Neural progenitor cell (in vitro differentiated cells): ENCODE measurements at places on chromosomes 16 and 17. TPM values are rescaled to one million over a fixed set of nuclear protein-coding genes. Genes with fewer than 3 reads are reported as not detected.

GRCh38 chr17:79168486-79169055 lies 93.9 kb downstream of the ENGASE start:
- no peaks in the 10 kb centered on the region for H3K27me3 ChIP-seq
- no peaks in the 10 kb centered on the region for H3K36me3 ChIP-seq
- no peak overlapping the region for H3K4me3 ChIP-seq
- DNase-seq = no peak

- H3K4me1 ChIP-seq = no peaks in the 10 kb centered on the region
- no peak for DNase-seq
- no peaks in the 10 kb centered on the region for H3K27me3 ChIP-seq
- no peaks in the 10 kb centered on the region for H3K36me3 ChIP-seq
These were observed 28.7 kb upstream of the MED9 start for GRCh38 chr17:17448076-17448475.

DNA sequence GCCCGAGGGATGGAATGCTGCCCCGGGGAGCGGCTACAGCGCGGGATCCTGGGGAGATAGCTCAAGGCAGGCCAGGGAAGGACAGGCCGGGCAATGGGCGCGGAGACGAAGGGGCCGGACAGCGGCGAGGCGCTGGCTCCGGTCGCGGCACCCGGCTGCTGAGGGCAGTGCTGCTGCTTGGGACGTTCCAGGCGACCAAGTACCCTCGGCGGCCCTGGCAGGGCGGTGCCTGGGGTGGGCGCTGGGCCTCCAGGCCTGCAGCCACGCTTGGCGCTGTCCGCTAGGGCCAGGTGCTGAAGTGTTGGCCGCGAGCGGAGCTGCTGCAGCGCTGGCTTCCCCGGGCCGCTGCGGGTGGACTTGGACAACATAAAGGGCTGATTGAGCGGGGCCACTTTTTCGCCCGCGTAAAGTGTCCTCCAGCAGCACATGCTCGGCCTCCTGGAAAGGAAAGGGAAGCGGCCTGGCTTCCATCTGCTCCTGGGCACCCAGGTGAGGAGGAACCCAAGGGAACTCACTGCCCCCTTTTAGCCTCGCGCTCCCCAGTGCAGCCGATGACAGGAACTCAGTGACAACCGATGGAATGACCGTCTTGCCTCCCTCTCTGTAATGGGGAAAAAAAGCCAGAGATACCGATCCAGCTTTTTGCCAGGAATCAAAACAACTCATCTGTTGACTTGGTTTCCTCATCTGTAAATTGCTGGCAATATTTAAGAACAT lies 23.7 kb downstream of the CLEC3A start:
- H3K27ac ChIP-seq = no peak overlapping the region
- no peaks in the 10 kb centered on the region for H3K4me1 ChIP-seq
- H3K27me3 ChIP-seq = peaks cover 77% of the 10 kb centered on the region
- peak overlapping the region; percentile 33 for H3K4me3 ChIP-seq
- DNase-seq = peak; percentile 96
- no peaks in the 10 kb centered on the region for H3K36me3 ChIP-seq

GRCh38 chr17:31453896-31454295 lies 62.4 kb downstream of the RAB11FIP4 start:
- H3K4me3 ChIP-seq = no peak overlapping the region
- H3K36me3 ChIP-seq = no peaks in the 10 kb centered on the region
- DNase-seq = no peak
- H3K27ac ChIP-seq = no peak overlapping the region

GRCh38 chr16:57519796-57520360 lies 16.5 kb downstream of the CCDC102A start:
- no peak overlapping the region for H3K27ac ChIP-seq
- no peaks in the 10 kb centered on the region for H3K36me3 ChIP-seq
- no peak overlapping the region for H3K4me3 ChIP-seq
- no peaks in the 10 kb centered on the region for H3K4me1 ChIP-seq
- DNase-seq = peak; percentile 86
- H3K27me3 ChIP-seq = no peaks in the 10 kb centered on the region

GRCh38 chr17:50843150-50843905 lies 7.9 kb downstream of the WFIKKN2 start:
- H3K4me1 ChIP-seq = peaks cover 5% of the 10 kb centered on the region
- DNase-seq = no peak
- no peaks in the 10 kb centered on the region for H3K36me3 ChIP-seq
- no peak overlapping the region for H3K27ac ChIP-seq

DNA sequence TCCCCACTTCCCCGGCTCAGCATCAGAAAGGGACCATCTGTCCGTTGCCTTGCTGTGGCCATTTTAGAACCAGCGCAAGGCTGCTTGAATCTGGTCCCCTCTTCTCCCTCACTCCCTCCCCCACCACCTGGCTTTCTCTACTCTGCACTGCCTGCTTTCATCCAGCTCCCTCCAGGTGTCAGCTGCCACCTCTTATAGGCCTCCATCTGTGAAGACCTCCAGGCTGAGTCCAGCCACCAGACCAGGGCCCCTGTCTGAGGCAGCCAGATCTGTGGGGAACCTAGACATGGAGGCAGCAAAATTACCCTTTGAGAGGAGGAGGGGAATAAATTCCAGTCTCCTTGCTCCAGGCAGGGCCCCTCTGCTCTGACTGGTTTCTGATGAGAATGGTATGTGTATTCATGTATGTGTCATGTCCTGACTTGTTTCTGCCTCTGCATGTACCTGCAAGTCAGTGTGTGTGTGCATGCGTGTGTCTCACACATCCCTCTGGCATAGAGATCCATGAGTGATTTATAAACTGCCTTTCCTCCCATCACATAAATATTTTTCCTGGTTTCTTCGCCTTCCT lies 21.1 kb downstream of the MINK1 start:
- DNase-seq = no peak
- H3K27ac ChIP-seq = no peak overlapping the region
- no peak overlapping the region for H3K4me3 ChIP-seq
- peaks cover 39% of the 10 kb centered on the region for H3K4me1 ChIP-seq
- no peaks in the 10 kb centered on the region for H3K36me3 ChIP-seq

DNA sequence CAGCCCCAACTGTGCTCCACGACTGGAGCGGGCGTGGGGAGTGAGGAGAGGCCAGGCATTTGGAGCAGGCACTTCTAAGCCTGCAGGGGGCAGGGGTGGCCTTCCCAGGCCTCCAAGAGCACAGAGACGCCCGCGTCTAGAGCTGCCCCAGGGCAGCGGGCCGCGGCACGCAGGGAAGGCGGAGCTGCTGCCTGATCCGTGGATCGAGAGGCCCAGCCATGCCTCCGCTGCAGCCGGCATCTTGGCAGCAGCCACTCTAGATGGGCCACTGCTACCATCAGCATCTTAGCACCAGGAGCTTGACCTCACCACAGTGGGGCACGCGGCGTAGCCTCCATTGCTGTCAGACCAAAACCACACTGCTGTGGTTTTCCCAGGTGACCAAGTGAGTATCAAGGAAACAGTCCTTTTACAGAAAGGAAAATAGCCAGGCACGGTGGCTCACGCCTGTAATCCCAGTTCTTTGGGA lies 20.4 kb upstream of the WDR45B start:
- no peak overlapping the region for H3K4me3 ChIP-seq
- H3K27ac ChIP-seq = no peak overlapping the region
- no peaks in the 10 kb centered on the region for H3K27me3 ChIP-seq
- H3K4me1 ChIP-seq = peaks cover 14% of the 10 kb centered on the region
- H3K36me3 ChIP-seq = no peaks in the 10 kb centered on the region

GRCh38 chr17:2051061-2051932 lies 3.6 kb upstream of the HIC1 start:
- peak overlapping the region; percentile 56 for H3K4me3 ChIP-seq
- H3K4me1 ChIP-seq = peaks cover 14% of the 10 kb centered on the region
- H3K36me3 ChIP-seq = no peaks in the 10 kb centered on the region
- no peak overlapping the region for H3K27ac ChIP-seq
- DNase-seq = peak; percentile 82
- peaks cover 94% of the 10 kb centered on the region for H3K27me3 ChIP-seq

GRCh38 chr16:52932321-52932720 lies 120.4 kb downstream of the CHD9NB start:
- no peak overlapping the region for H3K27ac ChIP-seq
- no peaks in the 10 kb centered on the region for H3K36me3 ChIP-seq
- no peaks in the 10 kb centered on the region for H3K4me1 ChIP-seq
- no peaks in the 10 kb centered on the region for H3K27me3 ChIP-seq
- H3K4me3 ChIP-seq = no peak overlapping the region

DNA sequence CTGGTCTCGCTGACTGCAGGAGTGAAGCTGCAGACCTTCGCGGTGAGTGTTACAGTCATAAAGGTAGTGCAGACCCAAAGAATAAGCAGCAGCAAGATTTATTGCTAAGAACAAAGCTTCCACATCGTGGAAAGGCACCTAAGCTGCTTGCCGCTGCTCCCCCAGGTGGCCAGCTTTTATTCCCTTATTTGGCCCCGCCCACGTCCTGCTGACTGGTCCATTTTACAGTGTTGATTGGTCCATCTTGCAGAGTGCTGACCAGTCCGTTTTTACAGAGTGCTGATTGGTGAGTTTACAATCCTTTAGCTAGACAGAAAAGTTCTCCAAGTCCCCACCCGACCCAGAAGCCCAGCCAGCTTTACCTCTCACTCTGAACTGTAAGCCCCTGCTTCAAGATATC lies 227.8 kb downstream of the ABCC12 start:
- H3K36me3 ChIP-seq = no peaks in the 10 kb centered on the region
- H3K4me1 ChIP-seq = no peaks in the 10 kb centered on the region
- no peak overlapping the region for H3K4me3 ChIP-seq
- DNase-seq = no peak
- no peak overlapping the region for H3K27ac ChIP-seq
- H3K27me3 ChIP-seq = no peaks in the 10 kb centered on the region

DNA sequence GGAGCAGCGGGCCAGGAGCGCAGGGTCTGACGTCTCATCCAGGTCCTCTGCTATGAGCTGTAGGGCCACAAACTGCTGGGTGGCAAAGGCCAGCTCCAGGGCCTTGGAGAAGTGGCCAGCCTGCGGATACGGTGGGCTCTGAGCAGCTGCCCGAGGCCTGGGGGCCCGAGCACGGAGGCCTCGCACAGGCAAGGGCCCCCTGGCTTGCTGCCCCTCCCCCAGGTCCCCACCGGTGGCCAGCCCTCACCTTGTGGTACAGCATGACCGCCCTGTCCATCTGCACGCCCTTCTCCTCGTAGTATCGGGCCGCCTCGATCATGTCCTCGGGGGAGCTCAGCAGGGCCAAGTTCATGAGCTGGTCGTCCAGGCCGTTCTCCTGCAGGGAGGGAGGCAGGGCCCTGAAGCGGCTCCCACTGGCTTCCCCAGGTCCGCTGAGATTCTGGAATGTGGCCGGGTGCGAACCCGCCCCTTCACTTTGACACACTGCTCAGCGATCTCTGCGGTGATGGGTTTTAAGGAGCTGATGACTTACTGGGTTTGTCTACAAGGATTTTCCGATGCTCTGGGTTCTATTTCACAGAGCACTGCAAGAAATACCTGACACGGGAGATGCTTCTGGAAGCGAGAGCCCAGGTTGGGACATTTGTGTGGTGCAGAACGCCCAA lies 9.8 kb upstream of the TMEM204 start:
- H3K4me3 ChIP-seq = no peak overlapping the region
- H3K36me3 ChIP-seq = no peaks in the 10 kb centered on the region
- DNase-seq = no peak
- H3K4me1 ChIP-seq = no peaks in the 10 kb centered on the region
- no peak overlapping the region for H3K27ac ChIP-seq
- no peaks in the 10 kb centered on the region for H3K27me3 ChIP-seq

GRCh38 chr17:45102856-45103255 lies 29.5 kb downstream of the PLCD3 start:
- DNase-seq = no peak
- H3K27me3 ChIP-seq = no peaks in the 10 kb centered on the region
- no peak overlapping the region for H3K27ac ChIP-seq
- no peak overlapping the region for H3K4me3 ChIP-seq
- peaks cover 4% of the 10 kb centered on the region for H3K36me3 ChIP-seq
- no peaks in the 10 kb centered on the region for H3K4me1 ChIP-seq

GRCh38 chr17:58337600-58338453 lies 9.2 kb upstream of the TSPOAP1 start:
- no peaks in the 10 kb centered on the region for H3K27me3 ChIP-seq
- H3K27ac ChIP-seq = no peak overlapping the region
- no peak overlapping the region for H3K4me3 ChIP-seq
- H3K4me1 ChIP-seq = peaks cover 18% of the 10 kb centered on the region
- peak; percentile 75 for DNase-seq
- no peaks in the 10 kb centered on the region for H3K36me3 ChIP-seq

GRCh38 chr17:43211480-43212402 lies at the start of gene TMEM106A:
TSS of gene TMEM106A (plus strand) at chr17:43211875. CDS start at chr17:43213042, 1,167 bp downstream.
- H3K27me3 ChIP-seq = no peaks in the 10 kb centered on the region
- DNase-seq = peak; percentile 82
- H3K27ac ChIP-seq = no peak within 1 kb of the TSS
- H3K4me3 ChIP-seq = peak within 1 kb of the TSS; percentile 58

GRCh38 chr17:46106966-46107644 lies 86.1 kb downstream of the KANSL1 start:
- no peaks in the 10 kb centered on the region for H3K36me3 ChIP-seq
- no peaks in the 10 kb centered on the region for H3K27me3 ChIP-seq
- H3K27ac ChIP-seq = no peak overlapping the region
- DNase-seq = peak; percentile 21
- H3K4me3 ChIP-seq = no peak overlapping the region
- H3K4me1 ChIP-seq = peaks cover 45% of the 10 kb centered on the region

- H3K4me1 ChIP-seq = peaks cover 54% of the 10 kb centered on the region
- no peak overlapping the region for H3K4me3 ChIP-seq
- H3K36me3 ChIP-seq = no peaks in the 10 kb centered on the region
- H3K27ac ChIP-seq = peak overlapping the region; percentile 32
These were observed 49.5 kb downstream of the FTO start for GRCh38 chr16:53753431-53753830.

GRCh38 chr16:48504216-48504615 lies 105.8 kb downstream of the N4BP1 start:
- no peak overlapping the region for H3K27ac ChIP-seq
- no peak overlapping the region for H3K4me3 ChIP-seq
- DNase-seq = no peak
- H3K36me3 ChIP-seq = no peaks in the 10 kb centered on the region
- H3K27me3 ChIP-seq = no peaks in the 10 kb centered on the region

DNA sequence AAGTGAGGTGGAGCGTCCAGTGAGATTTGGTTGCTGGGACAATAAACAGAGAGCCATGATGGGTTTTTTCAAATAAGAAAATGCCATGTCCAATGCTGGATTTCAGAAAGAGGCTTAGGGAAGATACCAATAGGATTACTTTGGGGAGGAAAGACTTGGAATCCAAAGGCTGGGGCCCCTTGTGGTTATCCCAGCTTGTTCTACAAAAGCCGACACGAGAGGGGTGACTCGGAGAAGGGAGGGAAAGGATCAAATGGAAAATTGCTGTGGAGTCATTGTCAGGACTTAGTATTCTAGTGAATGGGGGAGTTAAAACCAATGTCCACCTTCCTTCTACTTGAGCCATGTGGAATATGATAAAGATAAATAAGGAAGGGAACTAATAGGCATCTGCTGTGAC lies 305.5 kb downstream of the SOX9 start:
- no peak overlapping the region for H3K4me3 ChIP-seq
- H3K27me3 ChIP-seq = no peaks in the 10 kb centered on the region
- peaks cover 4% of the 10 kb centered on the region for H3K4me1 ChIP-seq
- H3K27ac ChIP-seq = no peak overlapping the region

- no peaks in the 10 kb centered on the region for H3K27me3 ChIP-seq
- DNase-seq = peak; percentile 73
- no peaks in the 10 kb centered on the region for H3K36me3 ChIP-seq
- no peaks in the 10 kb centered on the region for H3K4me1 ChIP-seq
- no peak overlapping the region for H3K4me3 ChIP-seq
These were observed 696.9 kb downstream of the WWOX start for GRCh38 chr16:78796221-78796866.

The PRCD gene
- 0.09 TPM in 1 of 2 replicates, not detected in the other for total RNA-seq

The NPTX1 gene
- 2.6 and 3.8 TPM in 2 replicates for total RNA-seq

The HOXB6 gene
- total RNA-seq = not detected in 2 replicates

The FAM83G gene
- 9.9 and 24.3 TPM in 2 replicates for total RNA-seq

The STH gene
- total RNA-seq = not detected in 2 replicates

The ADAD2 gene
- total RNA-seq = not detected in 2 replicates

The KRTAP1-1 gene
- total RNA-seq = not detected in 2 replicates

The TEKT5 gene
- total RNA-seq = 0.07 and 0.50 TPM in 2 replicates

The RASD1 gene
- total RNA-seq = 0.88 and 2.8 TPM in 2 replicates
